ENCODE measurements at places on chromosomes 7 and 10.

DNA sequence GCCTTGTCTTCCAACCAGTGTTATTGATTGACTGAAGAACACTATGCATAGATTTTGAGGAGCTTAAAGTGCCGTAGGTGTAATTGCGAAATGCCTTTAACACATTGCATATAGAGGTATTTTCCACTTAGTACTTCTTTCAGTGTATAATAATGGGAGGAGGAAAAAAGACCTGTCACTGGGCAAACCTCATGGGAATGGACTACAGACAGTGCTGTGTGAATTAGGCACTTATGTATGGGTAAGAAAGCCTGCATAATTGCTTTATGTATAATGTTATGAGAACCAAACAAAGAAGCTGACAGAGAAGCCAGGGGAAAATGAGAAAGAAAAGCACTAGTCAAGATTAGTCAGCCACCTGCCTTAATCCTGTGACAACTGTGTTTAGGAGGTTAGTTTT lies 12.4 kb upstream of the SCRN1 start:
- no peak for DNase-seq

DNA sequence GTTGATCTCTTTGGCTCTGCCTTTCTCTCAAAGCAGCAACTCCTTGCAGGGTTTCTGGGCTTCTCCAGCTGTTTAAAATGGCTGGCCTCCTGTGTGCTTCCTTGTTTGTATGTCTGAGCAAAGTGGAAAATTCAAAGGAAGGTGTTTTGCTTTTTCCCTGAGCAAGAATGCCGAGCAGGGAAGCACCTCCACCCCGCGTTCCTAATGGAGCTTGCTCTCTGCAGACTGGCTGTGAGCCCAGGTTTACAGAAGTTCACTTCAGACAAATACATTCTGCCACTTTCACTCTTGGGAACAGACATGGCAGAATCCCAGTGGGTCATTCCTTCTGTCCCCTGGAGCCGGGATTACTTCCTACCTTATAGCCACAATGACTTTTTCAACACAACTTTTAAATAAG lies 181.8 kb upstream of the AGK start:
- DNase-seq: no peak

- no peak for DNase-seq
These were observed 558.2 kb upstream of the PFKP start for GRCh38 chr10:2509081-2509531.

DNA sequence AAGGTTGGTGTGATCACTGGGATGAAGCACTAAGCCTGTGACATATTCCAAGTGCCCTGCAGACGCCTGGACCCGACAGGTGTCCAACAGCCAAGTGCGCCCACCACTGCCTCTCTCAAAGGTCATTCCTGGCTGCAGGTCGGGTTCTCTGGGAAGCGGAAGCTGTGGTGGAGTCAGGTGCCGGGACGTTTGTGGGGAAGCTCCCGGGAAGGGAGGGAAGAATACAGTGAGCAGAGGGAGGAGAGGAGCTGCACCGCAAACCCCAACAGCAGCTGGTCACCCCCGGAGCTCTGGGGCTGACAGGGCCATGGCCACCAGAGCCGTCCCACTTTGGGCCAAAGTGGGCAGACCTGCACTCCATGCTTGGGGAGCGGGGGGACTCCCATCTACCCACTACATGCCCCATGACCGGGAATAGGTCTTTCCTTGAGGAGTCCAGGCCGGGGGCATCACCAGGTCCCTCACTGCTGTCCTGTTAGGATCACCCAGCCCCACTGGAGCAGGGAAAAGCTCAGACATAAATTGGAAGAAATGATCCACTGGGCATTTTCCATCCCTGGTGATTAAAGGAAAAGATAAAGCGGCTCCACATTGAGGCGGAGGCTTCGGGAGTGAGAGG lies 84.5 kb upstream of the PPP2R2D start:
- no peak for DNase-seq

DNA sequence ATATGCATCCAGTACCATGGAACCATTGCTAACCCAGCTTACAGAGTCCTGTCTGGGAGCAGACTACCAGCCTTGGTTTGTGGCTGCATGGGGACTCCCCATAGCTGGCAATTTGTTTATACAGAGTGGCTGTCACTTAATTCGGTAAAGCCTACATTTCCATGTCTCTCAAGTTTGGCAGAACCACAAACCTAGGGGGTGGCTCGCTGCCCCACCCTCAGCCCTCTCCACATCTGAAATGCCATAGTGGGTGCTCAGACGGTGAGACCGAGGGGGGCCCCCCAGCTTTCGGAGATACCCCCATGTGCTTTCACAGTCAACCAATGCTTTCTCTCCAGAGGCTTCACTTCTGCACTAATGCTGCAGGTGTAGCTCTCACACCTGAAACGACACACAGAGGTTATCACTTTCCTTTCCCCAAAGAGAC lies 75.5 kb upstream of the KAT6B start:
- no peak for DNase-seq

GRCh38 chr10:76442113-76442512 lies 1010.7 kb downstream of the LRMDA start:
- no peak for DNase-seq
